Esophagus squamous epithelium (tissue), 5 donors: ENCODE measurements at places on chromosomes 3 and 15. TPM values are rescaled to one million over a fixed set of nuclear protein-coding genes. Genes with fewer than 3 reads are reported as not detected.

DNA sequence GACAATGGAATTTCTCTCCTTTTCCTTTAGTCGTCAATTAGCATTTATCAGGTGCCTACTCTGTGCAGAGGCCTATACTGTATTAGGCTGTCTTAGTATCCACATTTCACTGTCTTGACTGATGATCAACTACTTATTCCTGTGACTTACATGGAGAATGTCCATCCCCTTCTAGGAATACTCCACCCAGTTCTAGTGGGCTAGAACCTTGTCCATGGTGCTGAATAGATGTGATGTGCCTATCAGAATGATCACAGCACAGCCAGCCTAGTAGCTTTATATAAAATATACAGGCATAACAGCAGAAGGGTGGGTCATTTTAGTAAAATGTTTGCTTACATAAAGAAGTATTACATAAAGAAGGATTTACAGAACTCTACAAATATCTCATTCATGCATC is 621.4 kb downstream of the PDCD6IP start:
- DNase-seq, result no peak

- DNase-seq, result no peak
Measured at GRCh38 chr3:149808209-149808829, 4.7 kb upstream of the RNF13 start.

GRCh38 chr3:44477312-44478030 is at the start of gene ZNF445:
Gene ZNF445 (minus strand): TSS chr3:44477670. CDS start chr3:44455549, 22,121 bp downstream.
- no peak for DNase-seq

DNA sequence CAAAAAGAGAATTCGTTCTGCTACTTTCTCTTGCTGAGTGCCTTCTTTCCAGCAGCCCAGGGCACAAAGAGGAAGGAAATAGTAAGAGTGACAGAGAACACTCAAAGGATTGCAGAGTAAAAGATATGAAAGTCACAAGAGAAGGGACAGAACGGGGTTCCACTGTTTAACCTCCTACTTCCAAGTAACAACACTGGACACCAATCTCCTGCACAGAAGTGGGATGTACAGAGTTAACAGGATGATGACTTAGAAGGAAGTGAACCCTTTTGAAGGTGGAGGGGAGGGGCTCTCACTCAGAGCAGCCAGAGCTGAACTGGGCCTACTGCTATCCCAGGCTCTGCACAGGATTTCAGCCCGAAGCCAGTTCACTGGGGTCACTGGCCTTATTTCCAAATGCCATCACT is 130.1 kb upstream of the PRICKLE2 start:
- no peak for DNase-seq

DNA sequence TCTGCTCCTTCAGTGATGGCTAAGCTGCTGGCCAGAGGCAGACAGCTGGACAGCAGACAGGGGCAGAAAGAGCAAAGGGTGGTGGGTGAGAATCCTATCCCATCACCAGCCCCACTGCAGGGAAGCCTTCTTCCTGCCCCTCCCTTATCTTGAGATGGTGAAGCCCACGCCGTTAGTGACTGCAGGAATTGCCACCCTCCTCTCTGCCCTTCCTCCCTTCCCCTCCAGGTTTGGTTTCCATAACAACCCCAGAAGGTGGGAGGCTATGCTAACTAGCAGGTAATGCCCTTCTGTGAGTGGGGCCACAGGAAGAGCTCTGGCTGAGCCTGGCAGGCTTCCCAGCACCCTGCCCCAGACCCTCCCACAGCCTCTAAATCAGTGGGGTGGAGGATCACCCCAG is 32.8 kb downstream of the SCN5A start:
- no peak for DNase-seq

DNA sequence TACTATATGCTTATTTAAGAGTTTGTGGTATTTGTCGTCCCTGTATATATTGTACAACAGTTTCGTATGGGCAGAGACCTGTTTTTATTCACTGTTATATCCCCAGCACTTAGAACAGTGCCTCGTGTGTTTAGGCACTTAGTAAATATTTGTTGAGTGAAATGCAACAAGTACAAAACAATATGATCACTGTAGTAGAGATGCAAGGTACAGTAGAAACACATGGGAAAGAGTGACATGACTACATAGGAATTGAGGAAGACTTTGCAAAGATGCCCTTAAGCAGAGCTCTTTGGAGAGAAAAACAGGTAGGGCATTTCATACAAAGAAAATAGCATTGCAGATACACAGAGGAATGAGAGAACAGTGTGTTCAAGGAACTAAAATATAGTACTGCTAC is 18.3 kb downstream of the RASA2 start:
- DNase-seq, result no peak

The ARHGEF26 gene
- 6.8 TPM for total RNA-seq

GRCh38 chr15:60678632-60679031 is 199.7 kb upstream of the ICE2 start:
- no peak for DNase-seq

DNA sequence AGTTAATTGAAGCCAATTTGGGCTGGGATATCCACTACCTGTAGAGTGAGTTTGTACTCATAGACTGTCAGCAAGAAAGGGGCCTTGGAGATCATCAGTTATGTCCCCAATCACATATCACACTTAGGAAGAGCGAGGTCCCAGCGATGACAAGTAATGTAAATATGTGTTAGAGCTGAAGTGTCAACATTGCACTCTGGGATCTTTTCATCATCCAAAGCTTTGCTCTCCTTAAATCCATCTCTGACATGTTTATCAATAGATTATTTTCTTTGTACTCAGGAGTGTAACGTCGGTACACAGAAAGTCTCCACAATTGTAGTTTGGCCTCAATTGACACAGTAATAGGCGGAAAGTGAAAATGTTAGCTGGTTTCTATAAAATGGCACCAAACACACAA is 113.7 kb upstream of the TPRG1 start:
- no peak for DNase-seq

DNA sequence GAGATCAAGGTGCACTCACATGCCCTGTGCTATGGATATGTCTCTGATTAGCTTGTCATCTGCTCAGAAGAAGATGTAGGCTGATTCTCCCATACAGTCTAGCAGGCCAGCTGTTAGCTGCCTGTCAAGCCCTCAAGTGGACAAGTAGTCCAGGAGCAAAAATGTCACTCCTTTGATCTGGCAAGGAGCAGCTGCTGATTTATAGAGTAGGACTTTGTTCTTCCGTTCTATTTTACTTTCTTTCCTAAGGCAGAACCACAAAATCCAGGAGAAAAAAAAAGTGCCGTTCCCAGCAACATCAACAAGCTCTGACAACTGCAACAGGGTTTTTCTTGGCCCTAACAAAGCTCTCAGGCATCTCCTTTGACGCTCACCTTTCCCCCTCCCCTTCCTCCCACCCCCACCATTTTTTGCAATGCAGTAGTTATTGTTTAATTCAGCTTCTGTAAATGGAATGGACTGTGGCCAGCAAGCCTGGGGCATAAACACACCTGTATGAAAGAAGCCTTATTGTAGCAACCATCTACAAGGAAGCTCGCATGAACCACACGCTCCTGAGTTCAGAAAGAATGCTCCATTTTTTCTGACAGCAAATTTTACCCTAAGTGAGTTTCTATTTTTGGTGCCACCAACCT is 196.3 kb downstream of the MEIS2 start:
- no peak for DNase-seq

The HYAL1 gene
- 8.9 TPM for total RNA-seq

The FAIM gene
- total RNA-seq, result 8.0 TPM

GRCh38 chr15:57302640-57303257 is 73.6 kb upstream of the CGNL1 start:
- no peak for DNase-seq

The GOLGA8J gene
- total RNA-seq, result not detected

GRCh38 chr3:25679642-25680302 is 15.1 kb upstream of the TOP2B start:
- no peak for DNase-seq

DNA sequence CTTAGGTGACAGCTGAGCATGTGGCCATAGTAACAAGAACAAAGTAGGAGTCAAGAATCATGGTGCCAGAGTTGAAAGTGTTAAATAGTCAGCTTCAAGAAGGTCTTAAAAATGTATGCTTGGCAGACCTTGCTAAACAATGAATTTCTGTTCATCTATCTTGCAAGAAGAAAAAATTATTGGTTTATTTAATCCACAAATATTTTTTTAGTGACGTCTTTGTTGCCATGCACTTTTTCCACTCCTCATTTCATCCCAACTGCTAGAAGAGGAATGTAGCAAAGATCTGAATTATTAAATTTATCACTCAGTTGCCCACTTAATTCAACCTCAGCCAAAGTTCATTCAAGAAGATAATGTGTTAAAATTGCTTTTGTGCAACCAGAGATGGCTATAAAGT is 3.2 kb upstream of the SLC4A7 start:
- no peak for DNase-seq

- peak; percentile 9 for DNase-seq
Measured at GRCh38 chr3:58568572-58569286, 8.5 kb downstream of the FAM107A start.

DNA sequence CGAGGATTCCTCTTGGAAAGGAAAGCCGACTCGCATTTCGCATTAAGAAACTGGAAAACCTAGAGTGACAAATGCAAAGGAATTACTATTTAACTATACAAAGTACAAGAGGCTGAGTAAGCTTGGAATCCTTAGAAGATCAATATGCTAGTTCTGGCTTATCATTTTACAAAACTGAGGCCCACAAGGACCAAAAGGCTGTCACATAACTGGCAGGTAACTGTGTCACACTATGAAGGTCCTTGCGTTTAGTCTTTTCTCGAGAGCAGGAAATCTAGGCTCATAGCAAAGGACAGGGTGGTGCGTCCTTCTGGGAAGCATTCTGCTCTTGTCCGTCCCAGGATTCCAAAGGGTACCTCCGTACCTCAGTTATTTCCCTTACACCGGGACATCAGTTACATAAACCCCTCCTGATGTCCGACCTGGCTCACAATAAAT is 629 bp downstream of the RPL24 start:
- DNase-seq, result no peak

The GOLGA6D gene
- not detected for total RNA-seq

DNA sequence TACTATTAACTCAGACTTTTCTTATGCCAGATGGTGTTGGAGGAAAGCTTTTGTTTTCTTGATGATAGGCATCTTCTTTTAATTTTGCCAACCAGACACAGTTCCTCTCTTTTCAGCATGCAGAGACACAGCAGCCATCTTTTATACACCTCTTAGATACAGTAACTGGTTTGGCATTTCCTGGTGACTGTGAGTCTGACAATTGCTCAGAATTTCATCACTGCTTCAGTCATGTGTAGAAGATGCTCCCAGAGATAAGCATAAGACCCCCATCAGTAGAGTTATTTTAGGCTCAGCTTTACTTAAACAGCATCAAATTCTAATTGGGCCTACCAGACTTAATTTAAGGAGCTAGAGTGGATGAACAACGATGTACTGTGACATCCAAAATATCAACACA is 779.0 kb downstream of the SQOR start:
- no peak for DNase-seq

DNA sequence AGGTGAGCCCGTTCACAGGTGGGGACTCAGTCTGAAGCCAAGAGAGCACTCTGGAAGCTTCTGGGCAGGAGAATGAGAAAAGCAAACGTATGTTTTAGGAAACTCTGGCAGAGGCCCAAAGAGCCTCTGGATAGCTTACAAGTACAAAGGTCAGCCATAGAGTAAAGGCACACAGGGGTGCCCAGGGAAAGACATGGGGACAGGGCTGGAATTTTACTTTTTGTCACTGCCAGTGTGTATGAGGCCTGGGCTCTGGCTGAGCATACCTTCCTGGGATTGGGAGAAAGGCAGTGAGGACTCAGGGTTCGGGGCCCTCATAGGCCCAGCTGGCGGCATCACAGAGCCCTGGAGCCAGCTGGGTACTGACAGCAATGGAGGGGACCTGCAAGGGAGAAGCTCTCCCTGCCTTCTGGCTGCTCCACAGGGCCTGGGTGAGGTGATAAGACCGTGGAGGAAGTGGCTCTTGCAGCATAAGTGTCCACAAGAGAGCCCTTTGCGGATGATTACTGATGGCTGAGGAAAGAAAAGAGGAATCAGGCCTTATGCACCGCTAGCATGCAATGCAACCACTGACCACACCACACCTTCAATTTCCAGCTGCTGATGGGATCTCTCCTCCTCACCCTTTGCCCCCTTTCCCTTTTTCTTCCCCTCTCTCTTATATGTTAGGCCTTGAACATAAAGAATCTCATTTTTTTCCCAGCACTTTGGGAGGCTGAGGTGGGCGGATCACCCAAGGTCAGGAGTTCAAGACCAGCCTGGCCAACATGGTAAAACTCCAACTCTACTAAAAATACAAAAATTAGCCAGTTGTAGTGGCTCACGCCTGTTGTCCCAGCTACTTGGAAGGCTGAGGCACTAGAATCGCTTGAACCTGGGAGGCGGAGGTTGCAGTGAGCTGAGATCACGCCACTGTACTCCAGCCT is 25.1 kb upstream of the BCL2L10 start:
- no peak for DNase-seq

The FAM3D gene
- total RNA-seq, result 214 TPM

DNA sequence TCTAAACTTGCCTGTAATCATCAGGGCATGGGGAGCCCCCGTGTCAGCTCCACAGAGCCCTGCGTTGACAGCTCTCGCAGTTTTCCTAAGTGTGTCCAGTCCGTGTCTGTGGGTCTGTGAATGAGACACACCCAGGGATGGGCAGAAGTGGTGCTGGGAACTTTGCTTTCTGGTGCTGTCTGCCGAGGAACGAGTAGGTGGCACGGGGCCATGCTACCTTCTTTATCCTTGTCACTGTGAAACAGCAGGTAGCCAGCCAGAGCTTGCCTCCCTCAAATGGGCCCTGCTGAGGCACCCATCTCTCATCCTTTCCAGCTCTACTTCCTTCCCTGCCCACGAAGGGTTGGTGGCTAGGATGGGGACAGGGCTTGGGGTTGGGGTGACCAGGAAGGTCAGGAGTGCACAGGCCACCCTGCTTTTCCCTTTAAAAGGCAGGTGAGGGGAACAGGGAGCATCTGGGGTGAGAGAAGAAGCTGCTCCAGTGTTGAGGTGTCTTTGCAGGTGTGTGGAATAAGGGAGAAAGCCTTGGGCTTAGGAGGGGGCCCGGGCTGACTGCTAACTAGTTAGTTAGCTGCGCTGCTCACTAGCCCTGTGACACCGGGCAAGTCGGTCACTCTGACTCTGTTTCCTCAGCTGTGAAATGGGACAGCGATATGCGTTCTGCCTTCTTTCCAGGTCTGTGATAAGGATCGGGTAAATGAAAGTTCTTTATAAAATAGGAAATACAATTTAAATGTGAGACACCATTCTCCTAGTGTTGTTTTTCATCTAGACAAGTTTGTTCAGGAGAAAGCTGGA is 27.9 kb downstream of the PDIA5 start:
- no peak for DNase-seq

- no peak for DNase-seq
Measured at GRCh38 chr3:185272033-185272432, 18.2 kb upstream of the EHHADH start.

The SLC9C1 gene
- total RNA-seq, result not detected

The ZNF280D gene
- 11.7 TPM for total RNA-seq

- no peak for DNase-seq
Measured at GRCh38 chr3:99537416-99537815, 101.0 kb upstream of the COL8A1 start.

- DNase-seq, result peak; percentile 15
Measured at GRCh38 chr3:186806089-186807055, at the start of gene RFC4. Gene RFC4 (minus strand): TSS chr3:186806482. CDS start chr3:186804713, 1,769 bp downstream.

The CIP2A gene
- 9.2 TPM for total RNA-seq

GRCh38 chr3:128133273-128133883 is 9.8 kb upstream of the RUVBL1 start:
- no peak for DNase-seq

- DNase-seq, result no peak
Measured at GRCh38 chr3:162492446-162493081, 996.0 kb downstream of the OTOL1 start.
